ENCODE measurements at places on chromosomes 11 and 22. TPM values are rescaled to one million over a fixed set of nuclear protein-coding genes. Genes with fewer than 3 reads are reported as not detected.

DNA sequence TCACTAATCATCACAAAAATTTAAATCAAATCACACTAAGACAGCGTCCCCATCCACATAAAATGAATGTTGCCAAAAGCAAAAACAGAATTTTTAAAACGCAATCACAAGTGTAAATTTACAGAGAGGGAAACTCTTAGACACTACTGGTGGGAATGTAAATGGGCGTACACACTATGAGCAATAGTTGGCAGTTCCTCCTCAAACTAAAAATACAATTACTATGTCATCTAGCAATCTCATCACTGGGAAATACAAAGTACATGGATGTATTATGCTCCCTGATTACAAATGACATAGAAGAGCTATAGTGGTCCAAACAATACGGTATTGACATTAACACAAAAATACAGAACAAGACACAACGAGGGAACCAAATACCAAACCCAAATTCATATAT, 8.7 kb upstream of the RGL4 start:
- H3K27me3 ChIP-seq: no peaks in the 10 kb centered on the region
- H3K4me1 ChIP-seq: no peaks in the 10 kb centered on the region
- H3K27ac ChIP-seq: no peak overlapping the region

- no peaks in the 10 kb centered on the region for H3K4me1 ChIP-seq
- H3K27me3 ChIP-seq: no peaks in the 10 kb centered on the region
- DNase-seq: no peak
Measured at GRCh38 chr22:25147642-25147928, 52.1 kb upstream of the CRYBB3 start.

DNA sequence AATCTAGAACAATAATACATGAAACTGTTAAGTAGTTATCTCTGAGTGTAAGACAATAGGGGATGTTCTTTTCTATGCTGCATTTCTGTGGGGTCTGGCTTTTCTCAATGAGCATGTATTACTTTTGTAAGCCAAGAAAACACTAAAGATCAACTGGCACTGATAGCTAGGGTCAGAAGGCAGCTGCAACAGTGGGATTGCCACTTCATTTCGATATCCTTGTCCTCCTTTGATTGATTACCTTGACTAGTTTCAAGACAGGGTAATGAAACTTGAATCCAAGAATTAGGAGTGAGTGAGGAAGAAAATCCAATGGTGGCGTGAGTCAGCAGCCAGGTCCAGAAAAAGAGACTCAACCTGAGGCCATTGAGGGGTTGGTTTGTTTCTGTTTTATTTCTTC, 46.5 kb downstream of the FEZ1 start:
- H3K4me1 ChIP-seq: peaks cover 10% of the 10 kb centered on the region
- no peak overlapping the region for H3K27ac ChIP-seq
- no peak for DNase-seq
- H3K36me3 ChIP-seq: no peaks in the 10 kb centered on the region

DNA sequence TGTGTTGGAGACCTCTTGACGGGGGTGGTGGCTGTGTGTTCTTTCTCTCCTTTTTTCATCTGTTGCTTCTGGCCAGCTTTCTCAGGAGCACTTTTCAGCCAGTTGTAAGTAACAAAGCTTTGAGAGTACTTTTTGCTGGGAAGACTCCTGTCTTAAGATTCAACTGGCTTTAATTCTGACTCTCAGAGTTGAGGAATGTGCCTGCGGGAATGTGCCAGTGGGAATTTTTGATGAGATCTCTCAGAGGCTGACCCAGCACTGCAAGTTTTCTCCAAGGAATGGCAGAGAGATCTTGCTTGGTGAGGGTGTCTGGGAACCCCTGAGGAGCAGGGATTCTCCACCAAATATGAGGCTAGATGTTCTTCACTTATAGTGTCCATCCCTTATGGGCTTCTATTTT, 91.6 kb upstream of the OR9Q1 start:
- H3K36me3 ChIP-seq: no peaks in the 10 kb centered on the region
- H3K27me3 ChIP-seq: peaks cover 3% of the 10 kb centered on the region
- DNase-seq: no peak
- no peaks in the 10 kb centered on the region for H3K4me1 ChIP-seq
- no peak overlapping the region for H3K4me3 ChIP-seq

DNA sequence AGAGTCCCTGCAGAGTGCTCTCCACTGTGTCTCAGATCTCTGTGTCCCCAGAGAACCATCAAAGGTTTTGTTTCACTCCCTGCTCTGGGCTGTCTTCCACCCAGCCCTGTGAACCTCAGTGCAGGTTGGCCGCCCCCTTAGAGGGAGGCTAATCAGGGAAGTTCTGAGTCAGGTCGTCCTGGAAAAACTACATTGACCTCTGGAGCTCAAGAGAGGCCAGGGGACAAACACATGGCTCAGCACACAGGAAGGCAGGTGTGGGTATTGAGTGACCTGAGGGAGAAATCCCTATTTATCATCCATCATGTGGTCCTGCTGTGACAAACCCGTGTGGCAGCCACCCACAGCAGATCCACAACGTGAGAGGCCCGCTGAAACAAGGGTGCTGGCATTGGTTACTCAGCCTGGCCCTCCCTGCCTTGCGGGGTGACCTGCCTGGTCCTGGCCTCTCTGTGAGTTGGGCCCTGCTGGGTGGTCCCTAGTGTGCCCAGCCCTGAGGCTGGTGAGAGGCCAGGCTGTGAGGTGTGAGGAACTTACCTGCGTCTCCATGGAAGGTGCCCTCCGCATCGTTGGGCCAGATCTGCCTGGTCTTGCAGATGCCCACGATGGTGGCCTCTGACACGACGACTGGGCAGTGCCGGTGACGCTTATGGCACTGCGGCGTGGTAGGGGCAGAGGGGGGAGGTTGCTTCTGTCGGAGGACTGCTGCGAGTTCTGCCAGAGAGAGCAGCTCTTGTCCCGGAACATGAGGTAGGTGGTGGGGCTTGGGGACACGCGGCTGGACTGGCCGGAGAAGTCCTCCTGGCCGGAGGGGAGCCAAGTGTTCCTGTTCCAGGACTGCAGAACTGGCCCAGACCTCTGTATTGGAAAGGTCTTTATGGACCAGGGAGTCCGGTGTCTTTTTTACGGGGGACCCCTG, 669 bp upstream of the BCR start:
- H3K4me1 ChIP-seq: peaks cover 48% of the 10 kb centered on the region
- H3K27ac ChIP-seq: no peak overlapping the region
- DNase-seq: peak; percentile 19
- no peaks in the 10 kb centered on the region for H3K27me3 ChIP-seq
- peaks cover 22% of the 10 kb centered on the region for H3K36me3 ChIP-seq
- H3K4me3 ChIP-seq: peak overlapping the region; percentile 67

DNA sequence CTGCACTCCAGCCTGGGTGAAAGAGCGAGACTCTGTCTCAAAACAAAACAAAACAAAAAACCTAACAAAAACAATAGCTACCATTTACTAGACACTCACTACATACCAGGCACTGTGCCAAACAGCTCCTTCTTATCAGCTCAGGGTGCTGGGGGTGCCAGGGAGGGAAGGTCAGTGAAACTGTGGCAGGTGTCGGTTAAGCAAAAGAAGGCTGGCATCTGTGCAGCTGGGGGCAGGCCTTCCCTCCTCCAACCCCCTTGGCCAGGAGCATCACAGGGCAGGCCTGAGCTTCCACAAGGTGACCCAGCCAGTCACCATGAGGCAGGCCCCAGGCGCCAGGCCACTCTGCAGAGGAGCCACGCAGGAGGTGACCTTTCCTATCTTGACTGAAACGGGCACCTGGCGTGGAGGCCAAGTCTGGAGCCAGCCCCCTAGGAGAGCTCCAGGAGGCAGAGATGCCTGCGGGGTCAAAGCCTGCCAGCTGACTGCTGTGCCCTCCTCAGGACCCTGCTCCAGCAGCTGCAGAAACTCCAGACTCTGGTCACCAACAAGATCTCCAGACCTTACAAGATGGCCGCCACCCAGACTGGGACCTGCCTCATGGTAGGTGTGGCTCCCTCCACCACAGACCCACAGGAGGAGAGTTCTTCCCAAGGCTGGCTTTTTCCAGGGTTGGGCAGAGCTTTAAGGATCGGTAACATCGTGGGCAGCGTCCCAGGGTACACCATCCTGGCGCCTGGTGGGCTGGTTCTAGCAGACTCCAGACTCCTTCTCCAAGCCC, 31.3 kb upstream of the DGKZ start:
- H3K27me3 ChIP-seq: no peaks in the 10 kb centered on the region
- peaks cover 23% of the 10 kb centered on the region for H3K4me1 ChIP-seq
- DNase-seq: no peak
- no peaks in the 10 kb centered on the region for H3K36me3 ChIP-seq

DNA sequence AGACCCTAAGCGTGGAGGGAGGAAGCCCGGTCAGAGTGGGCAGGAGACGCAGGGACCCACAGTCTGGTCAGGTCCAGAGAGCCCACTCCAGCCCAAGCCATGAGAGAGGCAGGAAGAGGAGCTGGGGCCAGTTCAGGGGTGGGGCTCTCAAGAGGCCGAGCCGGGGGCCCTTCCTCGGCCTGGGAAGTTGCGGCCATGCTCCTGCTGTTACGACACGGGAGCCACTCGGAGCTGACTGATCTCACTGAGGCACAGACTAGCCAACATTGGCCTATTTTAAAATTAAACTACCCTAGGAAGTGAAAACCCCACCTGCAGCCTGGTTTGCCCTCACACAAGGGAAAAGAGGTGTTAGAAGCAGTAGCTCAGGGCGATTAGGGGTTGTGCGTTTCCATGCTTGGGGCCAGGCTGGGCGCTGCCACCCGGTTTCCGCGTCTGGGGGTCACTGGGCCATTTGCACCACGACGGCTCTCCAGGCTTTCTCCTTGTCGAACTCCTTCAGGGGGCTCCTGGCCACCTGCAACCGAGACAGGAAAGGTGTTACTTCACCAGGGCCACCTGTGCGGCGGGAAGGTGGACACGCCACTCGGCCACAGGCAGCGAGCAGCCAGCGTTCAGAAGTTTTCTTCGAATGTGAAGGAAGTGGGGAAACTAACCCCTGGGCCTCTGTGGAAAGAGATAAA, 3.2 kb upstream of the TTLL8 start:
- no peaks in the 10 kb centered on the region for H3K36me3 ChIP-seq
- peaks cover 2% of the 10 kb centered on the region for H3K4me1 ChIP-seq
- H3K27me3 ChIP-seq: peaks cover 21% of the 10 kb centered on the region
- DNase-seq: no peak
- H3K27ac ChIP-seq: no peak overlapping the region

GRCh38 chr11:61327669-61328071, 5.2 kb downstream of the DDB1 start:
- DNase-seq: no peak
- no peaks in the 10 kb centered on the region for H3K27me3 ChIP-seq
- H3K27ac ChIP-seq: no peak overlapping the region
- no peak overlapping the region for H3K4me3 ChIP-seq
- peaks cover 44% of the 10 kb centered on the region for H3K4me1 ChIP-seq

DNA sequence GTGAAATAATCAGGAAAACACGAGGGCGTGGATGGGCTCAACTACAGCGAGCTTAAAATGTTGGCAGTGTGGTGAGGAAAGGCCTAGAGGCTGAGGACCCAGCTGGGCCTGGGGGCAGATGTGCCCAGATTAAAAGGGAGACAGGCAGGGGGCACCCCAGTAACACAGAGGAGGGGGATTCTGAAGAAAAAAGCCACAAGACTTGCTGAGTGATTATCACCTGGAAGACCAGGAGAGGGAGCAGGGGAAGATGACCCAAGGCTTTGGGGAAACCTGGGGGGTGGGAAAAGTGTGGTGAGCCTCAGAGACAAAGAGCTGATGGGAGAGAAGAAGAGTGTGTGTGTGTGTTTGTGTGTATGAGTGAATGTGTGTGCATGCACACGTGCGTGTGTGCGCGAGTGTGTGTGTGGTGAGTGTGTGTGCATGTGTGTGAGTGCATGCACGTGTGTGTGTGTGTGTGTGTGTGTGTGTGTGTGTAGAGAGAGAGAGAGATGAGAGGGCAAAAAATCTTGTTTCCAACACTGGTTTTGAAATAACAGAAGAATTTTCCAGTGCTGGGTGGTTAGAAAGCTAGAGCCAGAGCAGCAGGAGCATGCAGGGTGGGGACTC, 500.5 kb downstream of the BUD13 start:
- H3K4me1 ChIP-seq: no peaks in the 10 kb centered on the region
- H3K27me3 ChIP-seq: peaks cover 6% of the 10 kb centered on the region
- H3K27ac ChIP-seq: no peak overlapping the region
- no peak for DNase-seq

DNA sequence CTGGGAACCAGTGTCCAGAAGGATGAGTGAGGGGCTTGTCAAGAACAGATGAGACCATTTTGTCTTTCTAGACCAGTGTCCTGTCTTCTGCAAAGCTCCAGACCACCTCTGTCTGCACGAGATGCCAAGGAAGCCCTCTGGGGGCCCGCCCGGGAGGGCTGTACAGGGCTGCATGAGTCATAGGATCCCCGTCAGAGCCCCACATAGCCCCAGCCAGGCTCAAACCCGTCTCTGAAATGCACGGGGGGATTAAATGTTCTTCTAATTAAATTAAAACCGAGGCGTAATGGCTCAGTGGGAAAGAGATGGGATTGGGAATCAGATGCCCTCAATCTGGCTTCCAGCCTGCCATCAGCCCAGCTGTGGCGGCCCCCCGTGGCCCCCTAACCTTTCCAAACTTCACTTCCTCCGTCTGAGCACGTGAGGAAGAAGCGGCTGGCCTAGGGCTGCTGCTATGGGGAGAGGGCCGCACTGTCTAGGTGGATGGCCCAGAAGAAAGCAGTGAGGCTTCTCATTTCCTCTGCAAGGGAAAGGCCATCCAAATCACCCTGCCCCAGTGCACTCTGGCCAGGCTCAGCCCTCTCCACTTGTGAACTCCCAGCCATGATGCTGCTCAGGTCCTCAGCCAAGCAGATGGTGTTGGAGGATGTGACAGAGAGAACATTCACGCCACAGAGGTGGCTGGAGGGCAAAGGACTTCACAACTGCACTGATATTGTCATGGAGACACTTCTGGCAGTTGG, 32.8 kb downstream of the KCNQ1OT1 start:
- no peak for DNase-seq
- H3K4me3 ChIP-seq: no peak overlapping the region
- no peak overlapping the region for H3K27ac ChIP-seq
- H3K36me3 ChIP-seq: no peaks in the 10 kb centered on the region

DNA sequence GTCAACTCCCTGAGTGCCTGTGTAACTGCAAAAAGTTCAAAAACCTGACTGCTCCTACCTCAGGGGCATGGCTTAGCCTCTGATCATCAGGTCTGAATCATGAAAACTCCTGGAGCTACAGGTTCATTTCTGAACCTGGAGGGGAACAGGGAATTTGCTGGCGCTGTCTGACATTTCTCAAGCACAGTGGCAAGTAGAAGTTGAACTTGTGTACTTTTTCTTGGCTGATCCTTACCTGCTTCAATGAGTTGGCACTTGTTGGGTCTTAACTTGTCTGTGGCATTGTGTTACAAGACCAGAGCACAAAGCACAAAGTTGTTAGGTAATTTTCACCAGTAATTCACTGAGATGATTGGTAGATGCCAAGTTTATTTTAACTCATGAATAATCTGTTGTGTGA, 3.3 kb downstream of the TMEM109 start:
- H3K4me1 ChIP-seq: peaks cover 52% of the 10 kb centered on the region
- DNase-seq: no peak
- H3K36me3 ChIP-seq: peaks cover 35% of the 10 kb centered on the region

The KCNQ1 gene
- 10.8 TPM for total RNA-seq

The CRACR2B gene
- 0.41 TPM for total RNA-seq

The RFPL2 gene
- not detected for total RNA-seq

The RHOD gene
- total RNA-seq: 0.98 TPM

Data from activated naive CD4-positive, alpha-beta T cell treated with anti-CD3 and anti-CD28 coated beads for 36 hours (primary cell).